PC-9 (cell line): ENCODE measurements at places on chromosomes 2 and 18. TPM values are rescaled to one million over a fixed set of nuclear protein-coding genes. Genes with fewer than 3 reads are reported as not detected.

The RFTN2 gene
- total RNA-seq: not detected in 2 replicates

The ECEL1 gene
- total RNA-seq: not detected in 2 replicates

The MFSD2B gene
- total RNA-seq: 0.78 and 1.1 TPM in 2 replicates

The TDRD15 gene
- 1.9 and 2.9 TPM in 2 replicates for total RNA-seq

The MERTK gene
- total RNA-seq: 1.6 and 3.4 TPM in 2 replicates

The LYPD1 gene
- 5.1 and 10.3 TPM in 2 replicates for total RNA-seq

The OXER1 gene
- not detected in 2 replicates for total RNA-seq

The MATN3 gene
- 1.0 and 1.9 TPM in 2 replicates for total RNA-seq

- DNase-seq: no peak
Observed at GRCh38 chr2:19714926-19715325, 186.9 kb downstream of the TTC32 start.

GRCh38 chr18:26405190-26405801, 143.1 kb downstream of the KCTD1 start:
- peak; percentile 51 for DNase-seq

DNA sequence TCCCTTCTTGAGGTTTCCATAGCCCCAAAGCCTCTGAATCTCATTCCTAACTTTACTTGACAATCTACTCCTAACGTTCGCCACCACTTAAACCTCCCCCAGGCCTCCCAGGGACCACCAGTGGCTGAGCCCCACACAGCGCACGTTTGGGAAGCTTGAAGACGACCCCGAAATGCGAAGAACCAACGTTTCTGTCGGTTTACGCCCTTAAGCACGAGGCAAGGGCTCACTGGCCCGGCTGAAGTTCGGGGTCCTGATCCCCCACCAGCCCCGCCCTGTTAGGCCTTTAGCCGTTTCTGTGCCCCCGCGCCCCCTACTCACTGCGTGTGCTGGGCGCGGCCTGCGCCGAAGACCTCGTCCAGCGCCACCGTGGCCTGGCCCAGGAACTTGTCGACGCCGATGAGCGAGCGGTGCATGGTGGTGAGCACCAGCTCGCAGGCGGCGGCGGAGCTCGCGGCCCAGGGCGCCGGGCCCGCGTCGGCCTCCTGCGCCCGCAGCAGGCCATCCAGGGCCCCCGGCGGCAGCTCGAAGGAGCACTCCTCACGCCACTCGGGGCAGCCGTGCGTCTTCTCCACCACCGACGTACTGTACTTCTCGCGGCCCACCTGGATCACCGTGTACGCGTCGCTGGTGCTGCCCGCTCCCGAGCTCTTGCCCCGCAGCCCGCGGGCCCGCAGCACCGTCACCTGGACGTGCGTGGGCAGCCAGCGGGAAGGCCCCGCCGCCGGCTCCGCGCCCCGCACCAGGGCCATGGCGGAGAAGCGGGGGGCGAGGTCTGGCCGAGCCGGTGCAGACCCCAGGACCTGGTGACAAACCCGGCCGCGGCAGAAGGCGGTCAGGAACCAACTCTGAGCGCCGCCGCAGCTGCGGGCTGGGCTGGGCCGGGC, 479 bp downstream of the RAB11FIP5 start:
- no peak for DNase-seq

- no peak for DNase-seq
Observed at GRCh38 chr2:27323596-27324285, 844 bp upstream of the MPV17 start.

- DNase-seq: no peak
Observed at GRCh38 chr2:152420936-152421335, 86.0 kb downstream of the FMNL2 start.

DNA sequence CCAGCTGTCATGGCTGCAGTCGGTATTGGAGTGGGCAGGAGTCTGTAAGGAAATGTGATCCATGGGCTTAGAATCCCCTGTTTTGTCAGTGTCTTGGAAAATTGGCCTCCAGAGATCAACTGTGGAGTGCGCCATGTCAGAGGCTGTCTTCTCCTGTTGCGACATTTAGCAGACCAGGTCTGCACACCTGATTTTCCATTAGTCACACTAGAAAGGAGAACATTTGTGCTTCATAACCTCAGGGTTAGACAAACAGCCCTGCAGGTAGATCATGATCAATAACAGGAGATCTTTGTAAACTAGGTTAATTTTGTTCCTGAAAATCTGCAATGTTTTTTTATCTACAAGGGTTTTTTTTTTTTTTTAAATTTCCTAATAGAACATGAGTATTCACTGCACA, 28.0 kb downstream of the LDLRAD4 start:
- DNase-seq: no peak

DNA sequence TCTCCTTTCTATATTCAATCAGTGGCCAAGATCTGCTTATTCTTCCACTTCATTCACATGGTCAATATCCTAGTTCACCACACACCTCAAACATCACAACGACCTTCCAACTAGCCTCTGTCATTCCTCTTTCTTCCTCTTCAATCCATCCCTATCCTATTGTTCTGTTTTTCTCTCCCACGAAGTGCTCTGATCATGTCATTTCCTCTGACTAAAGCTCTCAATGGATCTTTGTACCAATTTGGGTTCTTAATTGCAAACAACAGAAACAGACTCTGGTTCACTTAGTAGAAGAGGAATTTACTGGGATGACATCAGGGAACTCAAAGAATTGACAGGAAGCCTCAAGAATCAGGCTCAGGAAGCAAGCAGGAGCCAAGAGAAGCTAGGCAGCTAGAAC, 23.5 kb downstream of the WNT10A start:
- DNase-seq: no peak

DNA sequence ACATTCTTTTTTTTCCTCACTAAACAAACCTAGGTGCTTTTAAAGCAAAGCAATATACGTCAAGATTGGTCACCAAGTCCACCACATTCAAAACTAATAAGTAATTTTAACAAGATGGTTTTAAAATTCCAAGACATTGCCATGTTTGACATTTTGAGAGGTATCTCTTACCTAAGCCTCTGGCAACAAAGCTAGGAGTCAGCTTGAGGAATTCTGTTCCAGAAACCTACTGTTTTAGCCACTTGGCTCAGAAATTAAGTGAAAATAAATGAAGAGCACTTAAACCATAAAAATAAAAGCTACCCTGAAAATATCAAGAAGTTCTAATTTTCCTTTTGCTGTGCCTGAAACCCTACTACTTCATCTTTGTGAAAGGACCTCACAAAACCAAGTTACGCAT, 30.0 kb upstream of the CHMP3 start:
- DNase-seq: no peak

DNA sequence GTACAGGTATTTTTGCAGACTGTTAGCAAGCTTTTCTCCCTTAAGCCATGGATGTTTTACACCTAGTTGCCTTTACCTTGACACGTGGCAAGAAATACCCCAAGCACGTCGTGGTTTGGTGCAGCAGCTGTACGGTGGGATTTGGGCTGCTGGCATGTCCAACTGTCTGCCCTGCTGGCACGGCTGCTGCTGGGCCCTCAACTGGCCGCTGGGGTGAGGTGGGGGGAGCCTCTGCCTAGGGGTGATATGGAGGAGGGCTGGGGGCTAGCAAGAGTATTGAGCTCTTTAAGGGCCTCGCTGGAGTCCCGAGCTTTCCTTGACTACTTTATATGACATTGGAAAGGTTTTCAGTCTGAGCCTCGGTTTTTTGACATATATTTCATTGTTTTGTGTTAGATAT, 41.6 kb downstream of the LPIN1 start:
- no peak for DNase-seq

DNA sequence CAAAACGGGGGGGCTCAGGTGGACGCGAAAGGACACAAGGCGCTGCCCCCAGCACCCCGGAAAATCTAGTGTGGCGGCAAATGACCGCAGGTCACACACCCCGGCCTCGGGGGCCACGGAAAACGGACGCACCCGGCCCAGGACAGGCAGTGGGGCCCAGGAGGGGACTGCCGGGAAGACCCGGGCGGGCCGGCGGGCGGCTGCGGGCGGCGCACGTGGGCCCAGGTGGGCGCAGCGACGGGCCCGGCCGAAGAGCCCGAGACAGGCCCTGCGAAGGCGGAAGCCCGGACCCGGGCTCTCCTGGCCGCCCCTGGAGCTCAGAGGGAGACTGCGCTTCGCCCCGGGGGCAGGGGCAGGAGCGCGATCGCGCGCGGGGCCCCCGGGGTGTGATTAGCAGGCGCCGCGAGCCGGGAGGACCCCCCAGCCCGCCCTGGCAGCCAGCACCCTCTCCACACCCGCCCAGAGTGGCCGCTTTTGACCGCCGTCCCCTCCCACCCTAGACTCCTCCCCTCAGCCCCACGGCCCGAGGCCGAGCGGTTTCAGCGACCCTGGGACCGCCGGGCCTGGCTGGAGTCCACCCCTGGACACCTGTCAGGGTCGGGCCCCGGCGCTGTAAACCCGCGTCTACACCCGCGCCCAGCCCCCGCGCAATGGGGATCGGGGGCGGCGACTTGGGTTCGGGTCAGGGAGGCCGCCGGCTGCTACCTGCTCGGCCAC, 773 bp downstream of the MBP start:
- DNase-seq: peak; percentile 49

DNA sequence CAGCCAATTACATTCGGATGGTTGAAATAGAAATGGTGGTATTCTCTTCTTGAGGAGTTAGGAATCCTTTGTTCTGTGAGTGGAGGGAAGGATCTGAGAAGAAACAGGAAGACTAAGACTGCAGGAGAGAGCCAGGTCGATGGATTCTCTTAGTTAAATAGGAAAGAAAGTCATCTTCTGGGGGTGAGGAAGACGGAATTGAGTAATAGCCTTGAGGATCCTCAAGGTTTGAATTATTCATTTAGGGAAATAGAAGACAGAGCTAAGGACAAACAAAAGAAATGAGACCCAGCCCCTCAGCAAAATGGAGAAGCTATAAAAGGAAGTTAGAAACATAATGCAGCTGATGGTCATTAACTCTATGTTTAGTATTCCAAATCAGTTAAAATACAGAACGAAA, 1.8 kb downstream of the LAPTM4A start:
- DNase-seq: no peak

DNA sequence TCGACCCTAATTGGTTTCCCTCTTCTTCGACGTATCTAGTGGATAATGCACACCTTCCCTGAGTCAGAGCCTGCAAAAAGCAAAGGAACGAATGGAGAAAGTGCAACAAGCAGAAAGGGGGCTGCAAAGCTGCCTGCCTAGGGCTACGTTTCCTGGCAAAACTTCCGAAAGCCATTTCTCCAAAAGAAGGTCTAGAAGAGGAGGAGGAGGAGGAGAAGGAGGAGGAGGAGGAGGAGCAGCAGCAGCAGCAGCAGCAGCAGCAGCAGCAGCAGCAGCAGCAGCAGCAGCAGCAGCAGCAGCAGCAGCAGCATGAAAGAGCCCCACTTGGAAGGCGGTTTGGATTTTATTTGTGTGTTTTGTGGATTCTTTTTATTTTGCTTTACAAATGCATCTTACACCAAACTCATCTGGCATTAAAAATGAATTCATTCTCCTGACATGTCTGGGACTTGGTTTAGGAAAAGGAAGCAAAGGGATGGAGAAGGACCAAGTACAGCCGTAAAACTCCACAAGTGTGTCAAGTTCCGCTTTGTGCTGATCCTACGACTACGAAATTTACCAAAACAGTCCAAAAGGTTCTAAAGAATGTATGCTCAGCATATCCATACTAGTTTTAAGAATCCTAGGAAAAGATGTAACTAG, 2.0 kb downstream of the TCF4 start:
- DNase-seq: no peak

DNA sequence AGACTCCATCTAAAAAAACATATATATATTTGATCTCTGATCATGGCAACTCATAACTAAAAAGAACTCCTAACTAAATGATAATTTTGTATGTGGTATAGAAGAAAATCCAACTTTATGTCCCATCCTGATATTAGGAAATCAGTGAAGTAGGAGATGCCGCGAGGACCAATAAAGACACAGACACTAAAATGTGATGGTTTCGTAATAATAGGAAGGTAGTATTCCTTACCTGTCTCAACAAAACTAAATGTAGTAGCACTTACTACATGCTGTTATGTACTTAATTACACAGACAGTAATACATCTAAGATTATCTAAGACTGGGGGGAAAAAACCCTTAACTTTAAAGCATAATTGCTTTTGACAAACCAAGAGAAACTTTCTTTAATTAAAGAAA, 63.5 kb downstream of the TRIP12 start:
- DNase-seq: no peak

- DNase-seq: no peak
Observed at GRCh38 chr2:66683599-66683998, 248.7 kb downstream of the MEIS1 start.

DNA sequence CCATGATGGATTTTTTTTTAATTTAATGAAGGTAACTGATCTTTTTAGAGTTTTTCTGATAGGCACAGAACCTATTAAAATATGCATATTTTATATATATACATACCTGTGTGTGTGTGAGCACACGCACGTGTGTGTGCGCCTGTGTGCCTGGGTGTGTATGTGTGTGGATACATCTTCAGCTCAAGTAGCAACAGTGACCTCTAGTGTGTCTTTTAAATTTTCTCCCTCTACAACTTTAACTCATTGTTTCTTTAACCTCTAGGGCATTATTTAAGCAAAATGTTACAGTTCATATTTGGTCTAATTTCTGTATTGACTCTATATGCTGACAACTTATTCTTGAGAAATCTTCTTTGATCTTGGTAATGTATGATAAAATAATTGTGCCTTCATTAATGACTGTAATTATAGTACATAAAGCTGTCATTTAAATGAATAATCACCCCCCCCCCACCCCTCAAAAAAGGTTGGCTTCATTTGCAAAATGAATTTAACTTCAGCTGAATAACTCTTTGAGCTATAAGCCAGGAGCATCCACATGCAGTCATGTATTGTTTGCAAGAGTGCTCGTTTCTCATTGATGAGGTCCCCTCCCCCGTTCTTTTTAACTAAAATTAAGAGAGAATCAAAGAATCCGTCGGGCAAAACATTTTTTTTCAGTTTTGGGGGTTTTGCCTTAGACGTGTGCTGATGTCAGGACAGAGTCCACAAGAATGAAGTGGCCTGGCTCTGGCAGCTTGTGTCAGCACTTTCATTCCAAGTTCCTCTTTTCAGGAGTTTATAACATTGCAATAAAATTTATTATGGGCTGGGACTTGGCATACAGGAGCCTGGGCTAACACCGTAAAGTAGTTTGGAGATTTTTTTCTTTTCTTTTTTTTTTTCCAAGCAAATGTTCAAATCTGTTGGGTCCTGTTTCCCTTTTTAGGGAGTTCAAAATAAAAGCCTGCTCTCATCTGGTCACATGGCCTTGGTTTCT, 80.0 kb downstream of the ETAA1 start:
- no peak for DNase-seq

DNA sequence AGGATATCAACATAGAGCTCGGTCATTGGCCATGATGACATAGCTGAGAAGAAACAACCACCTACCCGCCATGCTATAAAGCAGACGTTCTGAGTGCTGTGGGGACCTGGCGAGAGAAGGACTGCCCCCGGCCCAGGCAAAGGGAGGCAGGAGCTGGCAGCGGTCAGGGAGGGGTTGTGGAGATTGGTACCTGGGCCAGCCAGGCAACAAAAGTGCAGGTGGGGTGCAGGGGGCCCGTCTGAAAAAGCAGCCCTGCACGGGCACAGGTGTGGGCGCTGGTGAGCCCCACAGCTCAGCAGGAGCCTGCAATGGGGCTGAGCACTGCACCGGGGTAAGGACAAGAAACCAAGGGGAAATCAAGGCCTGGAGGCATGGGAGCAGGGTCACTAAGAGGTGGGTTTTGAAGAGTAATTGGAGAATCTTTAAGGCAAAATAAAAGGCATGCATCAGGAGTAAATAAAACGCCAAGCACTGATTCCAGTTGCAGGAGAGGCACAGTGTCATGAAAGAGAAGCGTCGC, 464.0 kb downstream of the EIPR1 start:
- no peak for DNase-seq
